ENCODE measurements at places on chromosomes 5 and 9.

GRCh38 chr5:109714592-109714991 lies 24.9 kb downstream of the MAN2A1 start:
- DNase-seq = no peak

- DNase-seq = no peak
These were observed 6.8 kb upstream of the DOLPP1 start for GRCh38 chr9:129074106-129074505.

GRCh38 chr5:2656206-2656605 lies 95.3 kb downstream of the IRX2 start:
- no peak for DNase-seq

GRCh38 chr5:180098991-180099732 lies 27.6 kb upstream of the RNF130 start:
- no peak for DNase-seq

DNA sequence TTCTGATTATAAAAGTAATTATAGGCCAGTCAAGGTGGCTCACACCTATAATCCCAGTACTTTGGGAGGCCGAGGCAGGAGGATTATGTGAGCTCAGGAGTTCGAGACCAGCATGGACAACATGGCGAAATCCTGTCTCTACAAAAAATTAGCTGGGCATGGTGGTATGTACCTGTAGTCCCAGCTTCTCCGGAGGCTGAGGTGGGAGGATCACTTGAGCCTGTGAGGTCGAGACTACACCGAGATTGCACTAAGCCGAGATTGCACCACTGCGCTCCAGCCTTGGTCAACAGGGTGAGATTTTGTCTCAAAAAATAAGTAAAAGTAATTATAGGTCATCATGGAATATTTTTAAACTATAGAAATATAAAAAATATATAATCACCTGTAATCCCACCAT lies 18.1 kb downstream of the IRF1 start:
- no peak for DNase-seq
